ENCODE measurements at places on chromosomes 2 and 18.
A peak's percentile ranks its signal among the peaks of the same experiment; 100 is the strongest.

DNA sequence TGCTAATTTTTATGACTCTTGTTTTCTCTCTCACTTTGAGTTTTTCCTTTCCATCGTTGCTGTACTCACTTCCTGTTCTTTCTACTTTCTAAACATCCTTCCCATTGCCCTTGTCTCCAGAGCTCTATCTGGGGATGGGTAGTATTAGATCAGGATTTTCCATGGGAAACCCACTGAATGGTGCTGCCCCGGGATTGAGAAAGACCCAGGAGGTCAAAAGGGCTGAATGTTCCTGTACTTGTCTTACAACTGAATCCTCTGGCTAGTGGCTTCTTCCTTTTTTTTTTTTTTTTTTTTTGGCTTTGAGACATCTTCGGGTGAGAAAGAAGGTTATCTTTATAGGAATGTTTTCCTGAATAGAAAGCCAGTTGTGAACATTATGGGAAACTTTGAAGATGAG lies 364.8 kb upstream of the SLC14A2 start:
- DNase-seq, result no peak

- DNase-seq, result no peak
Measured at GRCh38 chr18:8513249-8513648, 96.0 kb upstream of the RAB12 start.

- no peak for DNase-seq
Measured at GRCh38 chr2:237201461-237202287, 116.0 kb downstream of the COPS8 start.

DNA sequence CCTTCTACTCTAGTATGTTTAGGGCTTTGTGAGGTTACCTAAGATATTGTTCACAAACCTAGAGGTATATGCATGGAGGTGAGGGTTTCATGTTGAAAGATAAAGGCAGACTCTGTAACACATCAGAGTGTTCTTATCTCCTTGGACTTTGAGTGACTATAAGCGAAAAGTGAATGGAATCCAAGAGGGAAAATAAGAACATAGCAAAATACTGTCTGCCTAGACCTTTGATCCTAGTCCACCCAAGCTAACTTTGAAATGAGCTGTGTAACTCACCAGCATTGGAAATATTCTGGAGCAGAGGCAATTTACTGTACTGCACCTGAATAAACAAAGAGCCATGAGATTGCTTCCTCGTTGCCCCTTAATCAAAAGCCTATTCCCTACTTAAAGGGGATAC lies 28.2 kb upstream of the GALNT1 start:
- no peak for DNase-seq

DNA sequence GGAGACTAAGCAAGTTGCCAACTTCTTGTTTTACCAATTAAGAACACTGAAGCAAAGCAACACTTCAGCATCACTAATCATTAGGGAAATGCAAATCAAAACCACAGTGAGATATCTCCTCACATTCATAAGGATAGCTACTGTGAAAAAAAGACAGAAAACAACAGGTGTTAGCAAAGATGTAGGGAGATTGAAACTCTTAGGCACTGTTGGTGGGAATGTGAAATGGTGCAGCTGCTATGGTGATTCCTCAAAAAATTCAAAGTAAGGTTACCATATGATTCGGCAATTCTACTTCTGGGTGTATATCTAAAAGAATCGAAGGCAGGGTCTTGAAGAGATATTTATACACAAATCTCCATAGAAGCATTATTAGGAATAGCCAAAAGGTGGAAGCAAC lies 8.6 kb upstream of the PRKD3 start:
- DNase-seq, result no peak

DNA sequence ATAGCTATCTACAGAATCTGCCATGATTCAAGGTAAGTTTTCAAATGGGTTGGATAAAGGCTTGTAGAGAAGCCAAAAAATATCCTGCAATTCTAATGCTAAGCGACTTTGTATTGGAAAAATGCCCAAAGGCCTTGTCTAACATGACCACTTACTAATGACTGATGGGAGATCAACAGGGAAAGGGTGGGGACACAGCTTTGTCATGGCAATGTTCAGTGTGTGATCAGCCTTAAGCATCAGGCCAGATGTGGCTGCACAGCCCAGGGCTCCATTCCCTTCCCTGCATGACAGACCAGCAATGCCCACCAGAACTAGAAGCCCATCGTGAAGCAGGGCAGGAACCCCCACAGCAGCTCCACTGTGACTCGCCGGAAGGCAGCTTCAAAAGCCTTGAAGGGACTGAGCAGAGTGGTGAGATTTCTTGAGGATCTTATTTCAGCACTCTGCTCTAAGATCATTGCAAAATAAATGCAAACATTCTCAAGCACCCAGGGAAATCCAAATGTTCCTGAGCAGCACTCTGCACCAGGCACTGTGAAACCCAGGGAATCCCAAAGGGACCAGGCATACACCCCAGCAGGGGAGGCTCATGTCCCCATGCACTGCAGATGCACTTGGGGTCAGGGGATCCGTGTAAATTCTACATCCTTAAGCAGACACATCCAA lies 517.9 kb upstream of the SMIM21 start:
- no peak for DNase-seq

GRCh38 chr18:79421275-79421857 lies 25.6 kb downstream of the NFATC1 start:
- no peak for DNase-seq

- DNase-seq, result no peak
Measured at GRCh38 chr2:191311627-191312026, 66.4 kb downstream of the MYO1B start.

DNA sequence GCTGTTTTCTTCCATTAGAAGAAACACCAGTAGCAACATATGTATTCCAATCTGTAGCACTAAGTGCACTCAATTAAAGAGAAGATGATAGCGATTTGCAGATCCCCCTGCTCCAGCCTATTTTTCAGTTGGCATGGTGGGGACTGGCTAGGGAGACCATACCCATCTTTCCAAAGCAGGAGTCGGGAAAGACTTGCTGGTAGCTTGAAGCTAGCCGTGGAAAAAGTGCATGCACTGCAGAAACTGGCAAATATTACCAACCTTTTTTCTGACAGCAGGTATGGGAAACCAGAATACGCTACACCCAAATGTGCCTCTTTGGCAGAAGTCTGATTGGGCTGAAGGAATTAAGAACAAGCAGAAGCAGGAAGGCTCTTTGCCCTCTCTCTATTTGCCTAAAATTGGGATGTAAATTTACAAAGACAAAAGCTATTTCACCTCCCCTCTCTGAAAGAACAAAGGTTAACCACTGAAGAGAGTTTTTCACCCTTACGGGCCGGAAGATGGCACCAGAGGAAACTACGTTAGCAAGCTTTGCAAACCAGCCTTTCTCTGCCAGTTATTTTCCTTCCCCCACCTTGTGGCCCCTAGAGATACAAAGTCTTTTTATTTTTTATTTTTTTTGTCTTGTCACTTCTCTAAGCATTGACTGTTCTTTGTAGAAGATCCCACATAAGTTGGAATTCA lies 273.1 kb downstream of the DLGAP1 start:
- DNase-seq, result no peak

DNA sequence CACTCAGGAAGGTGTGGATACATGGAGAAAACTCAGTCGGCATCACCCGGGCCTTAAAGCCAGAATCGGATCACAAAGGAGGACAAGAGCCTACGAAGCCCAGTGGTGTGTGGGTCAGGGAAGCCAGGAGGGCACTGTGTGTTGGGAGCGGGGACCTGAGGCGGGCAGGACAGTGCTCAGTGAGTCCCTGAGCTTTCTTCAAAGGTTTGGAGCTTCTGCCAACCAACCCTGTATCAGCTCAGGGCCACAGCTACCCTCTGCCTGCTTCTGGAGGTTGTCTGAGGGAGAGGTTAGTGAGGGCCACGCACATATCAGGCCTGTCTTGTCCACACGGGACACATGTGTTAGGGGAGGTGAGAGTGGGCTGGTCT lies 52.4 kb downstream of the DYSF start:
- no peak for DNase-seq

DNA sequence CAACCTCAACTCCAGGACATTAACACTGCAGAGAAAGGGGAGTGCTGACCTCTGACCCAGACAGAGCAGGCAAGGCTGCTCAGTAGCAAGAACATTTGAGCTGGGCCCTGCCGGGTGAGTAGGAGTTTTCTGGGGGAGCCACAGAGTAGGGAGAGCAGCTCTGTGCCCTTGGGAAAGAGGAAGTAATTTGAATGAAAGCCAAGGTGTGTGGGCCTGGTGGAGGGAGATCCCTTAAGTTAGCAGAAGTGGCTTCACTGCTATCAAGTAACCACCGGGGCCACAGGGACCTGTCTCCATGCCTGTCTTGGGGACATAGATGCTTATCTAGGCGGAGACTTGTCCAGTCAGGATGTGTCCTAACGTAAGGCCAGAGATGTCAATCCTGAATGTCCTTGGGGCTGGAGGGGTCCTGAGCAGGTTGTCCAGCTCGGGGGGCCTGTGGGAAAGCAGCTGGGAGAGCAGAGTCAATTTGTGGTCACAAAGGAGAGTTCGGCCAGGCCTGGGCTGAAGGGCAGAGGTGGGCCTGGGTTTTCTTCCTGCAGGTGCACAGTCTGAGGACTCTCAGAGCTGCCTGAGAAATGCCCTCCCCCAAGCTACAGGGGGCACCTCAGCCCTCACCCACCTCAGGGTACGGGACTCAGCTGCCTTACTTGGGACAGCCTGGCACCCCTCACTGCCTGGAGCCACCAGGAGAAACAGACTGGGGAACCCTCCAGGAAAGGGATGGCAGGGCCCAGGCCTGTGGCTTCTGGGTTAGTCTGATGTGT lies 15.0 kb upstream of the OTOF start:
- DNase-seq, result no peak

GRCh38 chr2:42340045-42340937 lies 20.7 kb downstream of the COX7A2L start:
- no peak for DNase-seq

GRCh38 chr2:231167745-231168459 lies 30.5 kb upstream of the ARMC9 start:
- DNase-seq, result no peak

DNA sequence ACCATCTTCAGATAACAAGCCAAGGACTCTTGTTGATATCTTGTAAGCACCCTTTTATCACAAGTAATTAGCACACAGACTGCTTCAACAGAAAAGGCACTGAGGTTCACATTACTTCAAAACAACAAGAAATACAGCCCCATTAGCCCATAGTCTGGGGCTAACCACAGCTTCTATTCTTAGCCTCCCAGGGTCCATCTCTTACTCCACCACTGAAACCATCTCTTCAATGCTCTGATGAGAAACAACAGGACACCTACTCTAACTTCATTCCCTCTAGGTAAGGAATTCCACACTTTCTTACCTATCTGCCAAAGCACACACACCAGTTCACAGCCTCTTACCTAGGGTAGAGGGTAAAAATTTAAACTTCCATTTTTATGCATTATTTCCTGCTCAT lies 26.4 kb upstream of the CYTIP start:
- DNase-seq, result no peak

GRCh38 chr2:23387221-23387550 lies 2.2 kb downstream of the KLHL29 start:
- DNase-seq, result no peak

DNA sequence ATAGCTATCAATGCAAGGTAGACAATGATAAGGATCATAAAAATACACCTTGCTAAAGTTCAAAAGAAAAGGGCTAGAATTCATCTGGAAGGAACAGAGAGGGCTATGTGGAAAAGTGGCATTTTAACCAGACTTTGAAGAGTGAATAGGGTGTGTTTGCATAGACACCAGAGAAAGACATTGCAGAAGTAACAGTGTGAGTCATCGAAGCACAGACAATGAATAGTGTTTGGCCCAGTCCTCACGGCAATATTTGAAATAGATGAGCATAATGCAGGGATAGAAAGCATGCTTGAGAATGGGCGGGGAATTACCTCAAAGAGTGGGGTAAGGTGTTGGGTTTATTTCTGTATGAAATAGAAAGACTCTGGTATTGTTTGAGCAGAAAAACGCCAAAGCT lies 24.2 kb downstream of the MYT1L start:
- DNase-seq, result no peak

GRCh38 chr2:99957332-99958133 lies 184.9 kb downstream of the AFF3 start:
- no peak for DNase-seq

GRCh38 chr2:170503971-170504809 lies 210.9 kb upstream of the SP5 start:
- DNase-seq, result no peak

DNA sequence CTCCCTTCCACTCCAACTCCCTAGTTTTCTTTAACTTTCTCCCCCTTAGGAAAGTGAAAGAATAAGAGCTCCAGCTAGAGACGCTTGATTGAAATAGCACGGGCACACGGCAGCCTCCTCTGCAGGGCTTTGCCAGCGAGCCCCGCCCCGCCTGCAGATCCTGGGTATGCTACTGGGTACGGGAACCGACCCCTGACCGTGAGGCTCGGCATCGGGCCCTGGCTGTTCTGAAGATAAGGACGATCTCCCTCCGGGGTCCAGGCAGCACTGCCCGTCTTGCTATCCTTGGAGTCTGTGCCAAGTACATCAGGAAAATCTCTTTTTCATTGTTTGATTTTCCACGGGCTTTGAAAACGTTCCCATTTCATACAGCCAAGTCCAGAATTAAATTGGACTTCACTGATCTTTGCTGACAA lies 284.5 kb downstream of the MTX2 start:
- DNase-seq, result no peak

- no peak for DNase-seq
Measured at GRCh38 chr18:9753846-9754245, 45.7 kb downstream of the RAB31 start.

- DNase-seq, result no peak
Measured at GRCh38 chr2:159982270-159982669, 80.1 kb downstream of the PLA2R1 start.

- DNase-seq, result no peak
Measured at GRCh38 chr18:37710726-37711125, 145.1 kb upstream of the CELF4 start.

GRCh38 chr2:237624565-237624964 lies 2.8 kb upstream of the LRRFIP1 start:
- DNase-seq, result no peak

DNA sequence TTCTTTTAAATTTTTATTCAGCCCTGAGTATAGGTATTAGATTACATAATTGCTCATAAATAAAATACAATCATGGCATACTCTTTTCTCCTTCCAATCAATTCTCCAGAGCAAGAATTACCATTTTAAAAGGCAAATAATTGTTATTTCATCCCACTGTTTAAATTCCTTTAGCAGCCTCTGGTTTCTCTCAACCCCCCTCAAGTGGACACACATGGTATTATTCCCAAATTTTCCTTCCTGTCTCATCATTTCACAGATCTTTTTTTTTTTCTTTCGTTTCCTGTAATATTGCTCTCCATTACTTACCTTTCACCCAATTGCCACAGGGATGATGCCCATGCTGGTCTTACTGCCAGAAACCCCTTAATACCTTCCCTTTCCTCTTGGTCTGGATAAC lies 385.2 kb downstream of the RIT2 start:
- DNase-seq, result no peak

GRCh38 chr18:5057386-5058348 lies 139.4 kb downstream of the AKAIN1 start:
- peak; percentile 31 for DNase-seq

DNA sequence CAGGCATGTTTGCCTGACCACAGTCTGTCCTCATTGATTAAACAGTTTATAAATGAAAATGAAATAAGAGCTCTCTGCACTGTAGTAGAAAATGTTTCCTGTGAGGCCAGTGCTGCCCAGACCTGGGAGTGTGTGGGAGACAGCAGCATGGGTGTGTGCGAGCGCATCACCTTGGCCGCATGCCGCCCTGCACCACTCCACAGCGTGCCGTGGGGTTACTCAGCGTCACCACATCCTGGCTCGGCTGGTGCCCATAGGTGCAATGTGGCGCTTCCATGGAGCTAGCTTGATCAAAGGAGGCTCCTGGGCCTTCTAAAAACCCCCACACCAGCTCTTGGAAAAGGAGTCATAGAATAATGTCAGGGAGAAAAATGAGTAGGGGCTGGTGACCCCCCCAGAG lies 76.0 kb upstream of the EPC2 start:
- no peak for DNase-seq
